ENCODE measurements at places on chromosomes 4 and X.
A peak's percentile ranks its signal among the peaks of the same experiment; 100 is the strongest.

- DNase-seq = no peak
Measured at GRCh38 chr4:139312552-139313332, 10.5 kb upstream of the NDUFC1 start.

DNA sequence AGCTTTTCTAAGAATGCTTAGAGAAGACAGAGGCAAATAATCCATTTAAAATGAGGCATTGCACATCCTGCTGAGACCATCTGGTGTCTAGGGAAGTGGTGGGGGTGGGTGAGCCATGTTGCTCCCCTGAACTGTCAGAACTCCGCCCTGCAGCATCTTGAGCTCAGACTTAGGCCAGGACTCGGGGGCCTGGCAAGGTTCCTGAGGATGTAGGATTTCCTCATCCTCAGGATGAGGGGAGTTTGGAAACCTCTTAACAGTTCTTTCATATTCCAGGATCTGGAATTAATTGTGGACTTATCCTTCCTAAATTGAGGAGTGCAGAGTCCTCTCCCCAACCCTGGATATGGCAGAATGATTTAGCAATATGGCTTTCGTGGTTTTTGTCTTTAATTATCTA is 6.6 kb downstream of the TLL1 start:
- no peak for DNase-seq

DNA sequence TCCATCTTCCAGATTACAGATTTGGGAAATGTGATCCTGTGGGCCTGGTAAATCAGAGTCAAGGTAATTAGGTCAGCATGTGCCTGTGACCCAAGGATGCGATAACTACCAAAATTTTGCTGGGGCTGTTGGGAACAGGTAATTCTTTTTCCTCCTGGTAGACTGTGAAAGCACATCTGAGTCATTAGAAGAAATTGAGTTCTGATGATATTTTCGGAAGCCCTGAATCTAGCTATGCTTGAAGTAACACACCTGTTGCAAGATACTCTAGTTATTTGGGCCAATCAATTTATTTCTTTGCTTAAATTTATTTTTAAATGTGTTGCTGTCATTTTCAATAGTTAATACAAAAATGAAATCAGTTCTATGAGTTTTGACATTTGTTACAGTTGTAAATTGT is 903.6 kb downstream of the RPA4 start:
- DNase-seq = no peak

- no peak for DNase-seq
Measured at GRCh38 chr4:53009824-53010223, 147.7 kb downstream of the RASL11B start.

- no peak for DNase-seq
Measured at GRCh38 chrX:21559417-21559816, 98.7 kb downstream of the KLHL34 start.

DNA sequence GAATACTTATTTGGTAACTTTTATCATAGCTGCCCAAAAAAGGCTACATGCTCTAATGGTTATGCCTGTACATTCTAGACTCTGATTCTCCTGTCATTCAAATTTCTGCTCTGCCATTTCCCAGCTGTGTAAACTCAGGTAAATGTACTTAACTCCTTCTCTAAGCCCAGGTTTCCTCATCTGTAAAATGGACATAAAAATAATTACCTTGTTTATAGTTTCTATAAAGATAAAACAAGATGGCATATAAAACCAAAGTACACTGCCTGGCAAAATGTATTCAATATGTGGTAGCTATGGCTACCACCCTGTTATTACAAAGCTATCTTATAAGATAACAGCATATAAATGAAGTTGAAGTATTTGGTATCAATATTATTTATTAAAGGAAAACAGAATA is 158.8 kb downstream of the PPARGC1A start:
- DNase-seq = no peak

DNA sequence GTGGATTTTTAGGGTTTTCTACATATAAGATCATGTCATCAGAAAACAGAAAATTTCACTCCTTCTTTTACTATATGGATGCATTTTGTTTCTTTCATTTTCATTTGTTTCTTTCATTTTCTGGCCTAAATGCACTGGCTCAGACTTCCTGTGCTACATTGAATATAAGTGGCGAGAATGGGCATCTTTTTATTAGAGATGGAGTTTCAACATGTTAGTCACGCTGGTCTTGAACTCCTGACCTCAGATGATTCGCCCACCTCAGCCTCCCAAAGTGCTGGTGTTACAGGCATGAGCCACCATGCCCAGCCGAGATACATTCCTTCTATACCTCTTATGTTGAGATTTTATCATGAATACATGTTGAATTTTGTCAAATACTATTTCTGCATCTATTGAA is 61.8 kb downstream of the BRWD3 start:
- DNase-seq = no peak

- no peak for DNase-seq
Measured at GRCh38 chr4:171759274-171759673, 53.9 kb upstream of the GALNTL6 start.

DNA sequence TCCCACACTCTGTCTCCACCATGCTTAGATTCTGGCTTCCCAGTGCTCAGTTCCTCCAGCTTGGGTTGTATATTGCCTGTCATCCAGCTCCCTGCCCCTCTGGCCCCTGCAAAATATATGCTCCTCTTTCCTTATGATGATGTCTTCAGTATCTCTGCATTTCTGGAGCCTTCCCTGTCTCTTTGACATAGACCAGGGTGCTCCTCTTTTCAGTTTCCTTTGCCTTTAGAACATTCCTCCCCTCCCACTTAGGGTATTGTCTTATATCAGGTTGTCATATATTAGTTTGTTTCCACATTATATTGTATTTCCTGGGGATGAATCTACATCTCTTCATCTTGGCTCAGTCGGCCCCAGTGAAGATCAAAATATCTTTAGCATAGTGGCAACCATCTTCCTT is 526.4 kb downstream of the MID1IP1 start:
- DNase-seq = no peak

GRCh38 chr4:42348692-42349091 is 48.6 kb upstream of the SHISA3 start:
- DNase-seq = no peak

DNA sequence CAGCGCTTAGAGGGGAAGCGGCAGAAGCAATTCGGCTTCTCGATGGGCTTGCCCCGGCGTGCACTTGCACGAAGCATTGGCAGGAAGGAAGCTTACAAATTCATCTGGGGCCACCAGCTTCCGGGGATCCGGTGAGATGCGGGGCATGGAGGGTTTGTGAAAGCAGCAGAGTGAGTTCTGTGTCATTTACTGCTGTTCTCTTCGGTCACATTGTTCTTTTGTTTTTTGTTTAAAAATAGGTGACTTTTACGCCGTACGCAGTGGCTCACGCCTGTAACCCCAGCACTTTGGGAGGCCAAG is 47.0 kb downstream of the ASMT start:
- DNase-seq = no peak

GRCh38 chr4:53461244-53461643 is 83.8 kb downstream of the FIP1L1 start:
- DNase-seq = no peak

DNA sequence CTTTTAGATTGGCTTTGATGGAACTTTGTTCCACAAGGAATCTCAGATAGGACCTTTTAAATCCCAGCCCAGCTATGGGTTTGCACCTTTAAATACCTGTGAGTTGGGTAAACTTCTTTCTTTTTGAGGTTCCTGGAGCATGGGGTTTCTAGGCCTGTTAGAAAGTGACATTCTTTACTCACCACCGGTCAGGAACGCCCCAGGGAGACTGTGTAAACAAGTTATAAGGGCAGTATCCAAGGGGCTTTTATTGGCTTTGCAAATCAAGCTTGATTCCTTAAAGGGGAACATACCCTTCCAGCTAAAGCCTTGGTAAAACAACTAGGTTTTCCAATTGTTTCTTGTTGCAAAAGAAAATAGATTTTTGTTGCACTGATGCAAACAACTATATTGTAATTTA is 93.4 kb downstream of the TENT5D start:
- DNase-seq = no peak

- DNase-seq = no peak
Measured at GRCh38 chrX:132216283-132216682, 3.0 kb downstream of the RAP2C start.

DNA sequence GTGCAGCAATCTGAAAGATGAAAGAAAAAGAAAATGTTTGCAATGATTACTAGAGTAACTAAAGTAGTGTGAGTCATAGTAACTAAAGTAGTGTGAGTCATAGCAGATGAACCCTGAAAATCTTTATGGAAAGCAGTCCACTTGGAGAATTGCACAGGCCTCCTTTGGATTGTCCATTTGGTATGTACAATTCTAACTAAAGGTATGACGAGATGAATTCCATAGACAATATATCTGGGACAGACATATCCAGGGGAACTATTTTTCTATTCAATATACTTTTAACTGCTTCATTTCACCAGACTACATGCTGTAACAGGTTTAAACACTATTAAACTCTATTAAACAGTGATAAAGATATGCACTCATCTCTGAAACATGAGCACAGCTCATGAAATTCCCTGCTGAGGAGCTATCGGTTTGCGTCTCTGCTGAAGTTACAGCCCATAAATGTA is 798.7 kb downstream of the PCDH7 start:
- no peak for DNase-seq

DNA sequence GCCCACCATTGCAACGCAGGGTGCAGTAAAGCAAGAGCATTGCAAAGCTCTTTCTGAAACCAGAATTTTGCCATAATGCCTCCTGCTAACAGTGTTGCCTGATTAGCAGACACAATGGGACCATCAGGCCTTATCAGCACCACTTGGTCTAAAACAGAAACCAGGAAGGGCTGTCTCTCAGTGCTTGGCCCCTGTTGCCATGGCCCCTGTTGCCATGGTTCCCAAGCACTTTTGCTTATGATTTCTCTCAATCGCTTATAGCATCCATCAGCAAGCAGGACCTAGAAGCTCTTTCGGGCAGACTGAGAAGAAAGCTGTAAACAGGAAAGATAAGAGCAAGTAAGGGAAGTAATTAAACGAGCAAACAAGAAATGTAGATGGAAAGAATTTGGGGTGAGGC is 36.8 kb downstream of the RTL5 start:
- DNase-seq = no peak

- DNase-seq = no peak
Measured at GRCh38 chr4:169106696-169107229, 96.7 kb upstream of the CBR4 start.

DNA sequence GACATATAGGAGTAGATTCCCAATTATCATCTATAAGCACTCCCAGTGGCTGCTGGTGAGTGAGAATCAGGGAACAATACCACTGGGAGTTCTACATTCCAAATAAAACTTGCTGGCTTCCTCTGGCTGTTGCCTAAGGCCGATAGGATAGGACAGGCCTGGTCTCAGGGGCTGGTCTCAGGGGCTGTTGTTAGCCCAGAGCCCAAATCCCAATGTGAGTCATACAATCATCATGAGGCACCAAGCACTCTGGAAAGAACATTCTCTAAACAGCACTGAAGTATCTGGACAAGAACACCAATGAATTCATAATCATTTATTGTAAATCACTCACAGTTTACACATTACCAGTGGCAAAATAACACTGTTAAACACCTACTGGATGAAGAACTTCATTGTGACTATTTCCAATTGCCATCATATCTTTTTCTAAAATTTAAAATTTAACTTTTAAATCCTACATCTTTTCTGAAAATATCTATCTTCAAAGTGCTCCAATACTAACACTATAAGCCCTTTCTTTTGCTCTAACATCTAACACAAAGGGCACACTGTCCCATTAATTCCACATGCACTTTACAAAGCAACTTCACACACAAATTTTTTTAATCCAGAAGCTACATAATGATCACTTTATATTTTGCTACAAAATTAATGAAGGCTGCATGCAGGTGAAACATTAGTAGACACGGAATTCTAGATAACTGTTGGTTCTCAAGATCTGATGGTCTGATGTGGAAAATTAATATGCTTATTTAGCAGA is 67.6 kb upstream of the TMEM150C start:
- no peak for DNase-seq

GRCh38 chr4:162683659-162684370 is 482.9 kb downstream of the NAF1 start:
- DNase-seq = no peak

DNA sequence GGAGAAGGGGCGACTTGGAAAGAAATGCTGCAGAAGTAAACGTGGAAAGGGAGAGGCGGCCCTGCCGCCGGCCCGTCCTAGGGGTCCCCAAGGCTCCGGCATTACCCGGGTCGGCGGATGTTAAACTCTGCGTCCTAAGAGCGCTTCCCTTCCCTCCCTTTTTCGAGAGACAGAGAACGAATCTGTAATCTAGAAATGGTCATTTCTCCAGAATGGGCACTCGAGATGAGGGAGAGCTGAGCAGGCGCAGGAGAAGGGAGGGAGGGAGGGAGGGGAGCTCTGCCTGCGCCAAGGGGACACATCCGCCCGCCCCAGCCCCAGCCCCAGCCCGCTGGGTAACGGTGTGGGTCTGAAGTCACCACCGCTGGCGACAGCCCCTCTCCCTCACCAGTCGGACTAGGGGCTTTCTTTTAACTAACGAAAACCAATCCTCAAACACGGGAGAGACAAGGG is 1.7 kb downstream of the HCFC1 start:
- DNase-seq = no peak

- peak; percentile 53 for DNase-seq
Measured at GRCh38 chrX:20265221-20265725, 1.4 kb downstream of the RPS6KA3 start.

DNA sequence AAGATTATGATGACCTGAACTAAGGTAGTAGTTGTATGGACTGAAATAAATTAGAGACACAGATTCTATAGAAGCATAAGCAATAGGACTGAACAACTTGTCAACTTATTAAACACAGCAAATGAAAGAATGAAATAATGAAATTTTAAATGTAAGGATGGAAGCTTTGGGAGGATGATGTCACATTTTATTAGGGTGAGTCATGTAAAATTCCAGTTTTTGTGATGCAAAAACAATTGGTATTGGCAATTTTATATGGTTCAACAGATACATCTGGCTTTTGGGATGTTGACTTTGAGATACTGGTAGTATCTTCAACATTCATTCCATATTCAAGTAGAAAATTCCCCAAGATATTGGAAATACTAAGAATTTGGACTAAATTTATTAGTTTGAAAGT is 72.7 kb upstream of the IL15 start:
- no peak for DNase-seq

DNA sequence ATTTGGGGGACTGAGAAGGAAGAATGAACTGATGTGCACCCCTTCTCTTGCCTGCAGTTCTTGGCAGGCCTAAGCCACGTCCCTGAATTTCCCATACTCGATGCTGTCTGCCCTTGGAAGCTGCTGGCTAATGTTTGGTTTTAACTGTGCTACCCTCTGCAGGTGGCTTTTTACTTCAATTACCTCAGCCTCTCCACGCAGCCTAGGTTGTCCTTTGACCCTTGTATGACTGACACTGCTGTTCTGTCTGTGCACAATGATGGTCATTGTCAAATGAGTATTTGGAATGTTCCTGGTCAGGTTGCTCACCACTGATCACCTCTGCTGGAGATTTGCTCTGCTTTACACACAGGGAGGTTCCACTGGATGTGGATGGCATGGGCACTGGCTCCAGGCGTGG is 137.1 kb downstream of the ZNF518B start:
- no peak for DNase-seq

- no peak for DNase-seq
Measured at GRCh38 chr4:187020676-187021075, 297.0 kb upstream of the FAT1 start.
